ENCODE measurements at places on chromosomes 5 and 9.

DNA sequence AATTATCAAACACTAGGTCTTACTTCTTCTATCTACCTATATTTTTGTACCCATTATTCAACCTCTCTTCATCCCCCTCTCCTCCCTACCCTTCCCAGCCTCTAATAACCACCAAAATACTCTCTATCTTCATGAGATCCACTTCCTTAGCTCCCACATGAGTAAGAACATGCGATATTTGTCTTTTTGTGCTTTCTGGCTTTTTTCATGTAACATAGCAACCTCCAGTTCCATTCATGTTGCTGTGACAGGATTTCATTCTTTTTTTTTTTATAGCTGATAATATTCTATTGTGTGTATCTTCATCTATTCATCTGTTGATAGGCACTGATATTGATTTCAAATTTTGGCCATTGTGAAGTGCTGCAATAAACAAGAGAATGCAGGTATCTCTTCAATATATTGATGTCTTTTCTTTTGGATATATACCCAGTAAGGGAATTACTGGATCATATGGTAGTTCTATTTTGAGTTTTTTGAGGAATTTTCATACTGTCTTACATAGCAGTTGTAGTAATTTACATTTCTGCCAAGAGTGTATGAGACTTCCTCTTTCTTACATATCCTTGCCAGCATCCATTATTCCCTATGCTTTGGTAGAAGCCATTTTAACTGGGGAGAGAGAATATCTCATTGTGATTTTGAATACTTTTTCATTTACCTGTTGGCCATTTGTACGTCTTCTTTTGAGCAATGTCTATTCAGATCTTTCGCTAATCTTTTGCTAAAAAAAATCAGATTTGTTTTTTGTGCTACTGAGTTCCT, 156.8 kb downstream of the DCP2 start:
- DNase-seq: no peak

DNA sequence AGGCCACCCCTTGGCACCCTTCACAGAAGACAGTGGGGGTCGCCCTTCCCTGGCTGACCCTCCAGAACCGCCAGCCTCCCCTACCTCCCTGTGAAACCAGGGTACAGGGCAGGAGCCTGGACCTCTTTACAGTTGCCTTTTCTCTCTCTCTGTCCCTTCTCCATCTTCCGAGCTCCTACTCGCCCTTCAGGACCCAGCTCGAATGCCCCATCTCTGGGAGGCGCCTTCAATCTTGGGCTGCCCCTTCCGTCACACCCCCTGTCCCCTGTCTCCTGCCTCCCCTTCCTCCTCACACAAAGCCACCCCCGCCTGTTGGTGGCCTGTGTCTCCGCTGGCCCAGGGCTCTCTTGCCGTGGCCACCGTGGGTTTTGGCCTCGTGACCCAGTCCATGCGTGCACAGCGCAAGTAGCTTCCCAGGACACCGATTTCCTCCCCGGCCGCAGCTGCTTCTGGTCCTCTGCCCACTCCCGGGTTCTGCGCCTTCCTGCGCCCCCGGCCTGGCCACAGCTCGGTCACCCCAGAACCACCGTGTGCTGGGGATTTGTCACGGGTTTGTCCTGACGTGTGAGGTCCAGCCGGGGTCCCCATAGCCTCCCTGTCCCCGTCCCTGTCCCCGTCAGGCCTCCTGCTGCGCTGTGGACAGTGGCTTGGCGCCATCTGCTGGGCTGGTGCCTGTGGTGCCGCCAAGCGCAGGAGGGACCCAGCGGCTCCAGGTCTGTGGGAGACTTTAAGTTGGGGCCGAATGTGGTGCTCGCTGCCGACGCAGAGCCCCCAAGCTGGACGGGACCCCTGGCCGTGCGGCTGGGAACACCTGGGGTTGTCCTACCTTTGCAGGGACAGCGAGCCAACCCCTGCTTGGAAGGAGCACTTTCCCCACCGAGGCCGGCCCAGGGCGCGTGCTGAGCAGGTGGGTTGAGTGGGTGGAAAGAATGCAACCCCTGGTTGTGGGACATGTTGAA, 4.0 kb upstream of the TMEM250 start:
- DNase-seq: peak; percentile 78

DNA sequence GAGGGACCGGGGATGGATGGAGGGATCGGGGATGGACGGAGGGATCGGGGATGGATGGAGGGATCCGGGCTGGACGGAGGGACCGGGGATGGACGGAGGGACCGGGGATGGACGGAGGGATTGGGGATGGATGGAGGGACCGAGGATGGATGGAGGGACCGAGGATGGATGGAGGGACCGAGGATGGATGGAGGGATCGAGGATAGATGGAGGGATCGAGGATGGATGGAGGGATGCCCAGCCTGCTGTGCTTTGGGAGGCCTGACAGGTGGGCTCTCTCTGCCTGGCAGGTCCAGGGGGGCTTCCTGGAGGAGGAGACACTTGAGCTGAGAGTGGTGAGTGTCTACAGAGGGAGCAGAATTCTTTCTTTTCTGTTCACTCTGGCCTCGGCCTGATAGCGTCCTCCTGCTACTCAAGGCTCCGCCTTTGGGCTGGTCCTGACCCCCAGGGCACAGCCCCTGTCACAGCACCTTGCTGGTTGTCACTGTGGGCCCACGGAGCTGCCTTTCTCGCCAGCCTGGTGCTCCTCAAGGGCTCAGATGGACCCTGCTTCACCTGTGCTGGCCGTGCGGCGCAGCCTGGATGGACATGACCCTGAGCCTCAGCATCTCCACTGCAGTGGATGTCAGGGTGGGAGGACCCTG, 42.2 kb upstream of the RNF130 start:
- DNase-seq: no peak

- no peak for DNase-seq
These were observed 138.5 kb upstream of the TAF11L2 start for GRCh38 chr5:17359451-17360011.

DNA sequence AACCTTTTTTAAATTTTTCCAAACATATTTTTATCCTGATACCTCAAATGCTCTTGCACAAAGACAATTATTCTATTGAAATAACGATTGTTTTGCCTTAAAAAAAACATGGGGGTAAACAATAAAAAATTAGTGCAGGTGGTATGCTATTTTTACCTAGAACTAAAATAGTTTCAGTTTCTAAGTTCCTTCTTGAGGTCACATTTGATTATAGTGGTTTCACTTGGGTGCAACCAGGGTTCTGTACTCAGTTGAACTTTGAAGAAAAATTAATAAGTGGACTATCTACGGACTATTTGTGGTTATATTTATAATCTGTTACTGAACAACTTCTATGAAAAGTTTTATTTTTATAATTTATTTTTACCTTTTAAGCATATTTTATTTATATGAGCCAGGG, 387.1 kb upstream of the IZUMO3 start:
- no peak for DNase-seq

DNA sequence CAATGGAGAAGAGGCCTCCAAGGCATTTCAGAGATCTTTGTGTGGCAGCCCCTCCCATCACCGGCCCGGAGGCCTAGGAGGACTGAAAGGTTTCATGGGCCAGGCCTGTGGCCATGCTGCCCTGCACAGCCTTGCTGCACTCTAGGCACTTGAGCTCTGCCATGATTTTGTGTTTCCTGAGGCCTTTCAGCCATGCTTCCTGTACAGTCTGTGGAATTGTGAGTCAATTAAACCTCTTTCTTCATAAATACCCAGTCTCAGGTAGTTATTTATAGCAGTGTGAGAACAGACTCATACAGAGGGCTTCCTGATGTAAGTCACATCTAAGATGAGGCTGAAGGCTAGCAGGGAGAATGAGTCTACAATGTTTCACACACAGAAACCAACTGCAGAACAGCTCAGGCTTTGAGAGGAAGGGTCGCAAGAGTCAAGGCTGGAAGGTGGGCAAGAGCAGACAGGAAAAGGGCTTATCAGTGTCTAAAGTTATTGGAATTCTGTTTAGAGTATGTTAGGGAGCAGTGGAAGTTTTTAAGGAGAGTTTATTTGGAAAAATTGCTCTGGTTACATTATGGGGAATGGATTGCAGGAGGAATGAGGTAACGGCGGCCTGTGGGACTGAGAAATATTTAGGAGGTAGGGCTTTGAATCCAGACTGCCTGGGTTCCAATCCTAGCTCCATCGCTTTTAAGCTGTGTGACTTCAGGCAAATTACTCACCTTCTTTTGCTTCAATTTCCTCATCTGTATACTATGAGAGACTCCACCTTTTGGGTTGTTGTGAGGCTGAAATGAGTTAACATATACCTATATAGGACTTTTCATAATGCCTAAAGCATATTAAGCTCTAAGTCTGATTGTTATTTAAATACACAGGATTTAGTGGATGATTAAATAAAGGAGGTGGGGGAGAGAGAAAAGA, 291.2 kb downstream of the CWC27 start:
- no peak for DNase-seq

- no peak for DNase-seq
These were observed 10.7 kb downstream of the IDNK start for GRCh38 chr9:83633676-83634075.

GRCh38 chr5:89826938-89827337, 582.6 kb downstream of the CETN3 start:
- DNase-seq: no peak

DNA sequence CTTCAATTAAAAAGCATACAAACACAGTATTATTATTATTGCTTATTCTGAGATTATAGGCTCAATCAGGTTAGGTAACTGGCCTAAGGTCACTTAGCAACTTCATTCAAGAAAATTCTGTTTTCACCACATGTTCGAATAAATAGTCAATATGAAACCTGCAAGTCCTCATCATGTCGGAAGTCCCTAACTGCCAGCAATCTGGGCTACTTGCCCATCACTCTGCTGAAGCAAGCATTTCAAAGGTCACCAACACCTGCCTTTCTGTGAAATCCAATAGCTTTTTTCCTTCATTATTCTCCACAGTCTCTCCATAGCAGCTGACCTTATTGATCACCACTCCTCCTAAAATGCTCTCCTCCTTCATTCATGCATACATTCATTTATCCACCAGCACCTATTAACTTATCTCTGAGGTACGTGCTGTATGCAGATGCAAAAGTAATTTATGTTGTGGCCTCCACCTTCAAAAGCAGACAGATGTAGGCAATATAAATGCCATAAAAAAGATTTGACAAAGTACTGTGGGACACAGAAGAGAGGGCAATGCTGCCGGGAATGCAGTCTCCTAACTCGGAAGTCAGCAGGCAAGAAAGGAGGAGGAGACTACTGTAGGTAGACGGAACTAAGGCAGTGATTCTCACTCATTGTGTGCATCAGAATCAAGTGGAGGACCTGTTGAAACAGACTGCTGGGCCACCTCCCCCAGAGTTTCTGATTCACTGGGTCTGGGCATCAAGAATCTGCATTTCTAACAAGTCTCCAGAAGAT, 310.9 kb downstream of the BNC2 start:
- no peak for DNase-seq

DNA sequence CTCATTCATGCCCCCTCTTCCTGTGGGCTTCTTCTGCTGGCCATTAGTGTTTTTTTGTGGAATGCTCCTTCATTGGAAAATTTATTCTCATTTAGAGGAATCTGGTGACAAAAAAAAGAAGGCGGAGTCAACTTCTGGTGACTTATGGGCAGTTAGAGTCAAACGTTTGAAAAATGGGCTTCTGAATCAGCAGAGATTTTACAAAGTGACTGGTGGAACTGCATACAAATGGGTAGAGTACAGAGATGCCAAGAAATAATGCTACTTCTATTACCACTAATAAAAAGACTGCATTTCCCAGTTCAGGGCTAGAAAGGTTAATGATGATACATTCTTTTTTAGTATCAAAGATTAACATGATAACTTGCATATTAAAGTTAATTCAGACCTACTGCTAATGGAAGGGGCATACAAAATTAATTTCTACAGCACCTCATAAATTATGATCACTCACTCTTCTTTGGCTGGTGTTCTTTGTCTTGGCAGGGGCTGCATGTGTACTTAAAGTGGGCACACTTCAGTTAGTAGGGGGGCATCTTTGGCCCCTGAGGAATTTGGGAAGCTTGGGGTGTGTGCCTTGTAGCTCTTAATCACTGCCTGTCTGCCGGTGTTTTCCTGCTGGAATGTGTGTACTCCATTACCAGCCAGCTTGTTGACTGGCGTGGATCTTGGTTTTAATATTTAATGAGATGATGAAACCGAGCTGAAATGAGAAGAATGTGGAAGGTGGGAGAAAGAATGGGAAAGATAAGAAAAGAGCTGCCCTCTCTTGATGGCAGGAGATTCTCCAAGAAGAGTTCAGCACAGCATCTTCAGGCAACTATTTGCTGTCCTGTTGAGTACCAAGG, 148.9 kb downstream of the DOCK2 start:
- DNase-seq: no peak

DNA sequence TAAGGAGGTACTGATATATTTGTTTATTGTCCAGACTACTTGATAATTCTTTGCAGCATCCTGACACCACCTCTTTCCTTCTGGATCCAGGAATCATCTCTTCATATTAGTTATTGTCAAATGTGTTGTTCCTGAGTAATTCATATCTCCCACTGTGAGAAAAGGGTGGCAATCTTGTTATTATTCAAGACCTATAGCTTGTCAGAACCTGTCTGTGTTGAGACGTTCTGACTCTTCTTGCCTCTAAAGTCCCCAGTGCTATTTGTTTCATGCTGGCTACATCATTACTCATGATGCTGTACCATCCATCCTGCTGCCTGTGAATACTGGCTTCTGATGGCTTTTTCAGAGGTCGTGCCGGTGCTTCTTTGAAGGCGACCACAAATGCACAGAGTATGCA, 68.7 kb upstream of the TAF11L2 start:
- no peak for DNase-seq

DNA sequence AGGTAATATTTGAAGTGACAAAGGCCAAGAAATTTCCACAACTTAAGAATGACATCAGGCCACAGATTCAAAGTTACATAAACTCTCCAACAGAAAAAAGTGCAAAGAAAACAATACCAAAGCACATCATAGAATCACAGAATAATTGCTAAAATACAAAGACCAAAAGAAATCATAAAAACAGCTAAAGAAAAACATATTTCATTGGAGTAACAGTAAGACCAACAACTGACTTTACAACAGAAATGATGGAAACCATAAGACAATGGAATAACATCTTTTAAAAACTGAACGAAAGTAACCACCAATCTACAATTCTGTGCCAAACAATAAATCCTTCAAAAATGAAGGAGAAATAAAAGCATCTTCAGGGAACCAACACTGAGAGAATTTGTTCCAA, 38.3 kb downstream of the ZDHHC21 start:
- no peak for DNase-seq

DNA sequence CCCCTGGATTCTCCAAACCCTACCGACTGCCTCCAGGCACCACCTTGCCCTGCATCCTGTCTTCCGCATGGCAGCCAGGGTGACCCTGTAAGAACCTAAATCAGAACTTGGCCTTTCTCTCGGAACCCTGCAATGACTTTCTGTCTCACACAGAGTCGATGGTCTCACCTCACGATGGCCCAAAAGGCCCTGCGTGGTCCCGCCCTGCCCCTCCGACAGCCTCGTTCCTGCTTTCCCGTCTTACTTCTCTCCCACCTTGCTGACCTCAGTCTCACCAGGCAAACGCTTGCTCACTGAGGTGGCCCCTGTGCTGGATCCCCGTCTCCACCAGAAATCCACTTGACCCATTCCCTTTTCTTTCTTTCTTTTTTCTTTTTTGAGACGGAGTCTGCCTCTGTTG, 142.7 kb upstream of the PHYKPL start:
- DNase-seq: no peak

- DNase-seq: no peak
These were observed 41.9 kb downstream of the CD180 start for GRCh38 chr5:67154556-67155206.

Measured in activated naive CD4-positive, alpha-beta T cell (primary cell).